IMR-90 (cell line): ENCODE measurements at places on chromosomes 6 and 20. TPM values are rescaled to one million over a fixed set of nuclear protein-coding genes. Genes with fewer than 3 reads are reported as not detected.

DNA sequence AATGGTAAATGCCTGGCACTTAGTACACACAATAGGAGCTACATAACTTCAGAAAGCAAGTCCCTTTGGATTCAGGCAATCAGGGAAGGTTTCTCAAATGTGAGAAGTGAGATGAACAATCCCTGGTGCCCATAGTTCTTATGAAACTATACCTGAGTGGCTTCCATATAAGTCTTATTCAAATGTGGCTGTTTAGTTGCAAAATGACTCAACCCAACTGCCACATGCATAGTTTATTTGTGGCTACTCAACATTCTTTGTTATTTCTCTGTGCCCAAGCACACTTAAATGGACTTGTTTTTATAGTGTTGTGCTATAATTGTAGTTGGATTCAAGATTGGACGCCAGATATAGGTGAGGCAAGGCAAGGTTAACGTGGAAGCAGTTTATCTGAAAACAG is 93.7 kb upstream of the ATXN1 start:
- DNase-seq: peak; percentile 10

Gene RNASET2
- 23.6 and 24.9 TPM in 2 replicates for polyA plus RNA-seq

DNA sequence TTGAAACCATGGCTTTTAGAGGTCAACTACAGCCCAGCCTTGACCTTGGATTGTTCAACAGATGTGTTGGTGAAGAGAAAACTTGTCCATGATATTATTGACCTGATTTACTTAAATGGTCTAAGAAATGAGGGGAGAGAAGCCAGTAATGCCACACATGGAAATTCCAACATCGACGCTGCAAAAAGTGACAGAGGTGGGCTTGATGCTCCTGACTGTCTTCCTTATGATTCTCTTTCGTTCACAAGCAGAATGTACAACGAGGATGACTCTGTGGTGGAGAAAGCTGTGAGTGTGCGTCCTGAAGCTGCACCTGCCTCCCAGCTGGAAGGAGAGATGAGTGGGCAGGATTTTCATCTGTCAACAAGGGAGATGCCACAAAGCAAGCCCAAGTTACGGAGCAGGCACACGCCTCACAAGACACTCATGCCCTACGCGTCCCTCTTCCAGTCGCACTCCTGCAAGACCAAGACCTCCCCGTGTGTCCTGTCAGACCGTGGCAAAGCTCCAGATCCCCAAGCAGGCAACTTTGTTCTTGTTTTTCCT is 16.2 kb downstream of the TTLL2 start:
- DNase-seq: no peak

DNA sequence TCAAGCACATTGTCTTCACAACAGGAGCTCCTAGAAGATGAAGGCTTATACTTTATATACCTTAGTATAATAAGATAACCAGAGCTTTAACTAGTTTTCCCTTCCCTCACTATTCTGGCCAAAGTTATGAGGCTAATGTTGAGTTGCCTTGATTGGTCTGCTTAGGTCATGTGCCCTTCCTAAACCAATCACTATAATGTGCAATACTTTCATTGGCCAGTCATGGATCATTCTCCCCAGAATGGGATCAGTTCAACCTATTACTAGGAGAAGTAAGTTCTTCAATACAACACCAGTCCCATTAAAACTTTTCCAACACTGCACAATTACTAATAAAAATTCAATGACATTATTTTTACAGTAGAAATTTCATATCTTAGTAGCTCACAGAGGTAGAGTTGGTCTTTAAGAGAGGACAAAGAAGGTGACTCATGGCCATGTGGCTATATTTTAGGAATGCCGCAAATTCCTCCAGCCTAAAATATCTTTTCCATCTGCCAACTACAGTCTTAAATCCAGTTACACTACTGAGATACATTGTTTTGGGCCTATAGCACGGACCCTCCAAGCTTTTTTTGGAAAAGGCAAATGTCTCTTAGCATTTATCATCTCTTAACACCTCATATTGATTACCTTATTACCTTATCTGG is 12.5 kb upstream of the POU3F2 start:
- no peak for DNase-seq

- no peak for DNase-seq
Measured at GRCh38 chr6:10690651-10691445, 3.6 kb downstream of the C6orf52 start.
